Effector memory CD8-positive, alpha-beta T cell (primary cell): ENCODE measurements at places on chromosomes 1 and 21.
A peak's percentile ranks its signal among the peaks of the same experiment; 100 is the strongest.

- no peak for DNase-seq
These were observed 33.7 kb downstream of the AADACL4 start for GRCh38 chr1:12677565-12677964.

DNA sequence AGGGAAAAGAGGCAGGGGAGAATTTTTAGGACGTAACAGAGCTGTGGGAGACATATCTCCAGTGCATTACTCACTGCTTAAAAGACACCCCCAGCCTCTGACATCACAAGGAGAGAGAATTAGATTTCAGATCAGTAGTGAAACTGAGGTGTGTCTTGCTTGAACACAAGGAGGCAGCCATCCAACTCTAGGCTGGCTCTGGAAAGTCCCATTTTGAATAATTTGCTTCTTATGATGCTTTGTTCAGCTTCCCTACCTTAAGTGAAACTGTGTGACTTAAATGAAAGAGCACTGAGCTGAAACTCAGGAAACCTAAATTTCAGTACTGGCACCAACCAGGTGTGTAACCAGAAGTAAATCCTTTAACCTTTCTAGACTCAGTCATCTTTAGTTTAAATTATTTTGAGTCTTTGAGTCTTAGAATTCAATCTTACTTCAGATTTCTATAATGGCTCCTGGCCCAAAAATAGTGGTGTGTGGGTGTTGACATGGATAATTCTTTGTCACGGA, 251.6 kb upstream of the SGIP1 start:
- peak; percentile 54 for DNase-seq

GRCh38 chr1:117803318-117803717, 126.1 kb downstream of the GDAP2 start:
- DNase-seq: no peak

GRCh38 chr1:176576670-176577069, 113.7 kb downstream of the PAPPA2 start:
- no peak for DNase-seq

GRCh38 chr21:42616941-42617340, 36.5 kb upstream of the PDE9A start:
- DNase-seq: no peak

DNA sequence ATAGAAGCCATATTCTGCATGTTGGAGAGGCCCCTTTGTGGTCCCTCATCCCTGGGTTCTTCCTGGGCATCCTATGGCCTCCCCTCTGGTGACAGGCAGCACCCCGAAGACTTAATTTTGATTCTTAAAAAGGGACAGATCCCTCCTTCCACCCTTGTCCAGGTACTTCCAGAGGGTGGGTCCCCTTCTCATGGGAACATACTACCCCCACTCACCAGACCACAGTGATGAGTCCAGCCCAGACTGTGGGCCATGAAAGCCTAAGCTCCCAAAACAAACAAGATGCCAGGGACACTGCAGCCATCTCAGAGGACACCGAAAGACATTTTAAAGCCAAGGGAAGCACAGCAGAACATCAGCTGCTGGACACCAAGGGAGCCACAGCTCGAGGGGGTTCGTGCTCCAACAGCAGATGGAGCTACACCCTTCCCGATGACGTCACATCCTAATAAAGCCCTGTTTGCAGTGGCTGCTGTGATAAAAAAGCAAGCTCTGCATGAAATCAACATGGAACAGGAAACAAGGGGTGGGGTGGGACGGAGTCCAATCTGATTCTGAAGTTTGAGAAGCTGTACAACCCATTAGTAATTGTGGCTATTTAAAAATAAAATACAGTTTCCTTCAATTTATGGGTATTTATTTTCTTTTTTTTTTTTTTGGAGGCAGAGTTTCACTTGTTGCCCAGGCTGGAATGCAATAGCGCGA, 32.4 kb downstream of the GNB1 start:
- no peak for DNase-seq

GRCh38 chr1:173062150-173062938, 11.6 kb upstream of the TNFSF18 start:
- DNase-seq: no peak

GRCh38 chr1:94801919-94802546, 18.1 kb upstream of the SLC44A3 start:
- DNase-seq: no peak

DNA sequence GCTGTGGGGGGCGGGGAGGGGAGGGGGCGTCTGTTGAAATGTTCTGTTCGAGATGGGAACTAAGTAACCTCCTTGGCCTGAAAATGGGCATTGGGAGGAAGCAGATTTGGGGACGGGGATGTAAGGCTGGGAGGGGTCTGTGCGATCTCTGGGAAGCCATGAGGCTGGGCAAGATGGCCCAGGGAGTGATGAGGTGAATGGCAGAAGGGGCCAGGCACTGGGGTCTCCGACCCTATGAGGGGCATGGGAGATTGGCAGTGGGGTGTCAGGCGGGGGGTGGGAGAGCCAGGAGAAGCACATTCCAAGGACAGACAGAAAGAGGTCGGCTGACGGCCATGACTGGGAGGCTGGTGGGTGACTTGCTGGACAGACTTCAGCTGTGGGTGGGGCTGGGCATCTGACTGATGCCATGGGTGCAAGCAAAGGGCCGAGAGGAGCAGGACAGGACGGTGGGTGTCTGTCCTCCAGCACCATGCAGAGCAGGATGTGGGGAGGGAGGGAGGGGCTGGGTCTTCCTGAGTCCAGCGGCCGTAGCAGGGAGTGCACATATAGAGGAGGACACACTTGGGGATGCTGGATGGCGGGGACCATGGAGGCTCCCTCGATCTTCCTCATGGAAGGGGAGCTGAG, 30.0 kb upstream of the COL18A1 start:
- DNase-seq: no peak

GRCh38 chr1:36351227-36351977, 28.0 kb upstream of the EVA1B start:
- DNase-seq: no peak

- no peak for DNase-seq
These were observed 753.6 kb upstream of the TPTE start for GRCh38 chr21:9767592-9768375.

DNA sequence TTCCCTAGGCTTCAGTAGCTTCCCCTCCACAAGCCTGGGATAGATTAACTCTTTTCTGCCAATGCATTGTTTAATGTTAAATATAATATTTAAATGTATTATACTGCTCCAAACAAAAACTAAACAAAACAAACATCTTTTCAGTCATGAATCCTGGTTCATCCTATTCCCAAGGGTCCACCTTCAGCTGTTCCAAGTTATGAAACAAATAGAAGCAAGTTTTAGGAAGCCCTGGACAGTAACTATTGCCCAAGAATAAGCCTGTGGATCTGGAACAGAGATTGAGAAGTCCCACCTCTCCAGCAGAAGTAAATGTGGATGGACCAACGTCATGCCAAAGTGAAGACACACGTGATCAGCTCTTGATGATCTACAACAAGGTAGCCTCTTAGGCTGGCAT, 408.1 kb downstream of the SETD4 start:
- no peak for DNase-seq

DNA sequence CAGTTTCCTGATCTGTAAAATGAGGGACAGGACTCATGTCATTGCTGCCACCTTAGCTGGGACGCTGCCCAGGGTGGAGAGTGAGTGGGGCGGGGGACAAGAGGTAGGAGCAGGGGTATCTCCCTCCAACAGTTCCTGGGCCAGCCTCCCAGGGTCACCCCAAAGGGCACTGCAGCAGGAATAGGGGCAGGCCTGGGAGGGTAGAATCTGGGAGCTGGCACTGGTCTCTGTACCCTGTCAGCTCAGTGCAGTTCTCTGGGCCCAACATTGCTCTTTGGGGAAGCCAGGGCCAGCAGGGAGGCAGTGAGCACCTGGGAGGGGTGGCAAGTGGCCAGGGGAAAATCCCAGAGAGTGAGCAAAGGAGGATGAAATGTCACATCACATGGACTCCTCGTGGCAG, 55.8 kb downstream of the ELK4 start:
- DNase-seq: no peak

- DNase-seq: no peak
These were observed 710 bp downstream of the GLRX2 start for GRCh38 chr1:193104502-193104906.

- DNase-seq: no peak
These were observed 6.0 kb upstream of the MAP1LC3C start for GRCh38 chr1:242004751-242005495.

- DNase-seq: no peak
These were observed 23.4 kb downstream of the PRKCZ start for GRCh38 chr1:2073382-2074230.

- no peak for DNase-seq
These were observed 14.4 kb downstream of the UROD start for GRCh38 chr1:45026446-45026845.

GRCh38 chr1:214427871-214428277, 123.5 kb downstream of the PTPN14 start:
- DNase-seq: peak; percentile 54

DNA sequence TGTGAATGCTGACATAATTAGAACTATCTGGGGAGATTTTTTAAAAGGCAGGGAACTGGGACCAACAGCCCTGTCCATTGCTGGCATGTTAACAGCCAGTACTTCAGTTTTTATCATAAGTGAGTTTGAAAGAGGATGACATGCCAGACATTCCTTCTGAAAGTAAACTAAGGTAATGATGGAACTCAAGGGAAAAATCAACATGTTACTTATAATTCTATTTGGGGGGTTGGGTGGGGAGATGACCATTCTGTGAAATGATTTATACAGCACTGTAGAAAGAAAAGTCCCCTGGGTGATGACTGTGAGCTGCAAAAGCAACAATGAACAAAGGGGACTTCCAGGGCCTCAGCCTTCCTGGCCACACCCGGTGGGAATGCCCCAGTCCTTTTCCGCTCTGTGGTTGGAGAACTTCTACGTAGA, 5.4 kb upstream of the LAMC2 start:
- no peak for DNase-seq

DNA sequence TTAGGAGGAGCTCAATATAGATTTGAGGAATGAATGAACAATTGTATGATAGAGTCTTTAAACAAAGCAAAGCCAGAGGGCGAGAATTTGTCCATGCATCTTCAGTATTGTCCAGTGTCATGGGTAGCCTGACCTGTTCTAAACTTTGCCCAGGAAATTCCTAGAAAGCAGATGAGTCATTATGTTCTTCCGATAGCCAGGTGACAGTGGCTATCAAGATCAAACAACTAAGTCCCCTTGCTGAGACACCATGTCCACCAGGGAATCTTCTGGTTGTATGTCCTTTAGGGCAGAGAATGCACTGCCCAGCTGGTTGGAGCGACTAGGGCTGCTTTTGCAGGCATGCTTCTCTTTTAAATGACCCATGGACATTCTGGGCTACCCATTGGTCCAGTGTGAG, 1.8 kb upstream of the SLC26A9 start:
- no peak for DNase-seq

- no peak for DNase-seq
These were observed 90.8 kb upstream of the SLC25A33 start for GRCh38 chr1:9448132-9449109.

DNA sequence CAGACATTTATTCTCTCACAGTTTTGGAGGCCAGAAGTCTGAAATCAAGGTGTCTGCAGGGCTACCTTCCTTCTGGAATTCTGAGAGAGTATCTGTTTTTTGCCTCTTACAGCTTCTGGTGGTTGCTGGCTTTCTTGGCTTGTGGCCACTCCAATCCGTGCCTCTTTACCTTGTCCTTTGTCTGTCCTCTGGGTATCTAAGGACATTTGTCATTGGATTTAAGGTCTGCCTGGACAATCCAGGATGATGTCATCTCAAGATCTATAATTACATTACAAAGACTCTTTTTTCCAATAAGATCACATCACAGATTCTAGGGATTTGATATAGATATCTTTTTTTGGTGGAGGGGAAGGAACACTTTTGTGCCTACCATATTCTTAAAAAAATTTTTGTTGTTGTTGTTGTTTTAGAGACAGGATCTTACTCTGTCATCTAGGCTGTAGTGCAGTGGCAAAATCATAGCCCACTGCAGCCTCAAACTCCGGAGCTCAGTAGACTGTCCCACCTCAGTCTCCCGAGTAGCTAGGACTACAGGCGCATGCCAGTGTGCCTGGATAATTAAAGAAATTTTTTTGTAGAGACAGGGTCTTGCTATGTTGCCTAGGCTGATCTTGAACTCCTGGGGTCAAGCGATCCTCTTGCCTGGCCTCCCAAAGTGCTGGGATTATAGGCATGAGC, 61.9 kb downstream of the XPR1 start:
- DNase-seq: no peak

GRCh38 chr1:96999191-96999590, 277.6 kb downstream of the PTBP2 start:
- no peak for DNase-seq

DNA sequence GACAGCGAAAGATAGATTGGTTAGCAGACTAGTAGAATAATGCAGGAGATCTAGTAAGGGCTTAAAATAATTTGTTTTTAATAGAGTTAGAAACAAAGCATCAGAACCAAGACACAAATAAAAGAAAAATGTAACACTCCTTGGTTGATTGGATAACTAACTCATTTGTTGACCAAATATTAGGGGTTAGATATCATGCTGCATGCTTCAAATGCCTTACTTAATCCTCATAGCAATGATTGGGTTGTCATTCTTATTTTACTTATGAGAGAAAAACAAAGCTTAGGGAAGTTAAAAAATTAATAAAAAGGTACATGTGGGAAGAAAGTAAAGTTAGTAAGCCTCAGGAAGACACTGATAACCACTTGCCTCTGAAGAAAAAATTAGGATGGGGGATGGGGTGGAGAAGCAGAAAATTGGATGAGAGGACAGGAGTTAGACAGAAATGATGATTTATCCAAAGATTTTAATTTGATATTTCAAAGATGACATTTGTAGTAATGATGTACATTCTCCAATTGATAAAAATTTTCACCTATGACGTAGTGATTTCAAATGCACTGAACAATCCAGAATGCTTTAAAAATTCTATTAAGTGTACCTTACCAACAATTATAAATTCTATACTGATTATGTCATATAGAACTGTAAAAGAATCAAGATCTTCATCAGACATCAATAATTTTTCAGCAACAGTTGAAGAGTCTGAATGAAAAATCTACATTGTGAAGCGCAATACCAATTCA, 374.7 kb downstream of the COL11A1 start:
- DNase-seq: no peak

DNA sequence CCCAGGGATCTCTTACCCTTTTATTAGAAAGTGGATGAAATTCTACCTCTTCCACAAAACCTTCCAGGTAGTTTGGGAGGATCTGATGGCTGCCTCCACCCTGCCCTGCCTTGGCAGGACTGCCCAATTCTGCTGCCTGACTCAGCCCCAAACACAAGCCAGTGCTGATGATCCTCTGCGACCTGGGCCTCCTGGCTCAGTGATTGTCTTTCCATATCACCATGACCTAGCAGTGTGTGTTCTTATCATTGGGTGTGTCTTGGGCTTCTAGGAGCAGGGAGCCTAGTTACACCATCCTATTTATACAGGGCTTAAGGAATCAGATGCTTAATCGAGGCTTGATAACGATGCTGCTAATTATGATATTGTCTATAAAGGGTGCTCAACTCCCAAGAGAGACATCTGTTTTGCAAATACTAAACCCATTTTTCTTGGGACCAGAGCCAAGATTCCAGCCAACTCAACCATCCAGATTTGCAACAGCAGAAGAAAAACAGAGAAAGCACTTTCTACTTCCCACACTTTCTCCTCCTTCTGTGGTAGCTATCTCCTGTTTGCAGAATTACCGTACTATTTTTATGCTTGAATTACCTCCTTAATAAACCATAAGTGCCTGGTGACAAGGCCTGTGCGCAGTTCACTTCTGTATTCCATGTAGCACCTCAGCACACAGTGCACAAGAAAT, 36.5 kb upstream of the KIF21B start:
- DNase-seq: no peak
